Fibroblast of upper back skin (primary cell): ENCODE measurements at places on chromosomes 4 and X.

- DNase-seq: peak; percentile 87
These were observed 18.0 kb downstream of the ETDC start for GRCh38 chrX:135327299-135327698.

DNA sequence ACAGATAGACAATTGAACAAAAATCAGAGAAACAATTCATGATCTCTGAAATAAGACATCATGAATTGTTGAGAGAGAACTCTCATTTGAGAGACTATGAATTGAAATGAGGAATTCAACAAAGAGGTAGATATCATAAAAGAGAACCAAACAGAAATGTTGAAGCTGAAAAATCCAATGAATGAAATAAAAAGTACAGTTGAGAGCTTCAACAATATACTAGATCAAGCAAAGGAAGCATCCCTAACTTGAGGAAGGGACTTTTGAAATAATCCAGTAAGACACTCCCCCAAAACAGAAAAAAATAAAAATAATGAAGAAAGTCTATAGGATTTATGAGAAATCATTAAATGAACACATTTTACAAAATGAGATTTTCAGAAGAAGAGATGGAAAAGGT lies 310.0 kb upstream of the PCDH10 start:
- DNase-seq: no peak

DNA sequence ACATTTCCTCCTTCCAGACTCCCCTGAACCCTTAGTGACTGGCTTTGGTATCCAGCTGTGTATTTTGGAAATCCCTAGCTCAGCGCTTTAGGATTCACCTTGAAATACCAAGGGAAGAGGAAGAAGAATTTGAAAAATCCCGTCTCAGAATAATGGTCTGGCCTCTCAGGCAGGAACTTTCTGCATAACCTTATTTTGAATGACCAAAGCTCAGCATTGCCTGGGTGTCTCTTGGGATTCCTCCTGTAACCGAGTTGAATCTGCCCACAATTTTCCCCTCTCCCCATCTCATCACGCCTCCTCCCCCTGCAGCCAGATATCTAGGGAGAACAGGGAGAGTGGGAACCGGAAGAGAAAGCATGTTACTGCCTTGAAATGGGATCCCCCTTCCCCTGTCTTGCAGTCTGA lies 116.2 kb downstream of the SMIM20 start:
- DNase-seq: no peak

DNA sequence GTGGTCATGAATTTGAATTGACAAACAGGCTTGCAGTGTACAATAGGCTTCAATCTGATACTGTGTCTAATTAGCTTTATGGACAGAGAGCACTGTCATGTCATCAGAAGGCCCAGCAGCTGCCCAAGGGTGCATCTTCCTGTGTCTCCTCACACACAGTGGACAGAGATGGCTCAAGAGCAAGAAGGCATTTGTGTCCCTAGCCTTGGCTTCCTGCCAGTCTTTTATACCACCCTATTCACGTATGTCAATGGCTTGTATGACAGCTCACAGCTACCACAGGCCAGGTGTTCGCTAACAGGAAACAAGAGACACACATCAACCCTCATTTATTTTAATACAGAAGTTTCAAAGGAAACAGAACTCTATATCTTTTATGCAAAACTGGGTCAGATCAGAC lies 874.0 kb upstream of the AGA start:
- DNase-seq: no peak

DNA sequence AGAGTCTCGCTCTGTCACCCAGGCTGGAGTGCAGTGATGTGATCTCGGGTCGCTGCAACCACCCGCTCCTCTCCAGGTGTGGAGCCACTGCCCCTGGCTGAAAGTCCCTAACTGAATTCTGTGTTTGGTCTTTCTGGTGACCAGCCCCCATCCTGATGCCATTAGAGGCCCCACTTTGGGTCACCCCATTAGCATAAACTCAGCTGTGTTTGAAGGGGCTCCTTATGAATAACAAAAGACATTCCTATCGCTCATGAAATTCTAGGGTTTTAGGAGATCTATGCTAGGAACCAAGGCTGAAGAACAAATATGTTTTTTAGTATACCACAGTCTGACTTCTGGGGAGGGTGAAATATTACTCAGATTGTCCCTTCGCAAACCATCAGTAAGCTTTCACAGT lies 652.9 kb downstream of the ADGRL3 start:
- no peak for DNase-seq
